ENCODE measurements at places on chromosomes 4 and X.

GRCh38 chr4:128635141-128635954 is 174.2 kb upstream of the JADE1 start:
- no peak for DNase-seq

- peak; percentile 53 for DNase-seq
These were observed 29.2 kb downstream of the HTT-AS start for GRCh38 chr4:3044870-3045819.

GRCh38 chr4:134470544-134470943 is 269.0 kb upstream of the PABPC4L start:
- no peak for DNase-seq

DNA sequence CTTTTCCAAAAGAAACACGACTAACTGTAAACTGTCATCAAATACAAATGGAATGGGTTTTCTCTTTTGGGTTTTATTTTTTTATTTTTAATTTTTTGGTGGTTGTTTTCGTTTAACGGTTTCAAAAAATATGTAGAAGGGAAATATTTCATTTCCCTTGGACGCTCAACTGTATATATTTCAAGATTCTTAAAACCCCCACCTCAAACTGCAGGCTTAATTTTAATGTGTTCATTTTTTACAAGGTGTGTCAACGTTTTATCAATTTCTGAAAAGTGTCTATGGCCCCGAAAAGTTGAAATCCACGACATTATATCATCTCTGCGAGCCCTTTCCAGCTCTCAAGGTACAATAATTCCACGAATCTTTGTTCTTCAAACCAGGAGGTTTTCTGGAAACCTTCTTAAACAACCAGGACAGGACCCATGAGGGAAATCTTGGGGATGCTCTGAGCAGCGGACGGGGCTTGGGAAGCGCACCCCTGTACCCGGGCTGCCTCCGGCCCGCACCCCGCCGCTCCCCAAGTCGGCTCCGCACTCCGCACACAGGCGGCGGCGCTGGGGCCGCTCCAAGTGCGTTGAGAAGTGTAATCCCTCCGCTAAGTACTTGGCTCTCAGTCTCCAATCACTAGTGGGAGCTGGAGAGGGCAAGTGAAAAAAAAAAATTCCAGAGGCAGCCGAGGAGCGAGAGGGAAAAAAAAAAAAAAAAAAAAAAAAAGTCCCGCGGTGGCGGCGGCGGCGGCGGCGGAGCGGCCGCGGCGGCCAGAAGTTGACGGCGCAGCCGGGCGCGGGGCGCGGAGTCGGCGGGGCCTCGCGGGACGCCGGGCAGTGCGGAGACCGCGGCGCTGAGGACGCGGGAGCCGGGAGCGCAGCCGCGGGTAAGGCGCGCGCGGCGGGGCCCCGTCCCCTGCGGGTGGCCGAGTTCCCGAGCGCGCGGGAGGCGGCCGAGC is at the start of gene BMPR1B:
TSS of gene BMPR1B (plus strand) at position 764 of the 949 bp plus-strand sequence. CDS start 346,470 bp downstream, outside the sequence.
- no peak for DNase-seq

- DNase-seq = no peak
These were observed 314.0 kb downstream of the GALNTL6 start for GRCh38 chr4:172127168-172127567.

GRCh38 chr4:187209921-187210613 is 486.4 kb upstream of the FAT1 start:
- no peak for DNase-seq

DNA sequence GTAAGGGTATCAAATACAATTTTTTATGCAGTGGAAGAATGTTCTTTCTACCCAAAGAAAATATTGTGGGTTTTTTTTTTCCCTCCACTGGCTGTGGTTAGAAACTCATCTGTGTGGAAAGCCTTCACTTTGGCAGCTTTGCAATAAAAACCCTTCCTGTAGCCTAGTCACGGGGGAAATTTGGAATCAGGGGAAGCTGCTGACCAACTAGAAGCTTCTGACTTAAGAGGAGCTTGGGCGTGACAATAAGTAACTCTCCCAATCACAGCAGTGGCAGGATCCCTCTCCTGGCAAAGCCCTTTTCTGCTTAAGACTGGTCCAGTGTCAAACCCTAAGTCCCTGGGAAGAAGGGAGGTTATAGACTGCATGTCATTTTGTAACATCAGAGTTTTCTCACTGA is 87.9 kb downstream of the LRRC66 start:
- no peak for DNase-seq

- no peak for DNase-seq
These were observed 259.8 kb downstream of the IQCM start for GRCh38 chr4:149555799-149556198.

GRCh38 chrX:120365320-120365719 is 3.4 kb downstream of the ATP1B4 start:
- peak; percentile 35 for DNase-seq

GRCh38 chrX:150405006-150405405 is 41.9 kb downstream of the MAMLD1 start:
- DNase-seq = no peak

DNA sequence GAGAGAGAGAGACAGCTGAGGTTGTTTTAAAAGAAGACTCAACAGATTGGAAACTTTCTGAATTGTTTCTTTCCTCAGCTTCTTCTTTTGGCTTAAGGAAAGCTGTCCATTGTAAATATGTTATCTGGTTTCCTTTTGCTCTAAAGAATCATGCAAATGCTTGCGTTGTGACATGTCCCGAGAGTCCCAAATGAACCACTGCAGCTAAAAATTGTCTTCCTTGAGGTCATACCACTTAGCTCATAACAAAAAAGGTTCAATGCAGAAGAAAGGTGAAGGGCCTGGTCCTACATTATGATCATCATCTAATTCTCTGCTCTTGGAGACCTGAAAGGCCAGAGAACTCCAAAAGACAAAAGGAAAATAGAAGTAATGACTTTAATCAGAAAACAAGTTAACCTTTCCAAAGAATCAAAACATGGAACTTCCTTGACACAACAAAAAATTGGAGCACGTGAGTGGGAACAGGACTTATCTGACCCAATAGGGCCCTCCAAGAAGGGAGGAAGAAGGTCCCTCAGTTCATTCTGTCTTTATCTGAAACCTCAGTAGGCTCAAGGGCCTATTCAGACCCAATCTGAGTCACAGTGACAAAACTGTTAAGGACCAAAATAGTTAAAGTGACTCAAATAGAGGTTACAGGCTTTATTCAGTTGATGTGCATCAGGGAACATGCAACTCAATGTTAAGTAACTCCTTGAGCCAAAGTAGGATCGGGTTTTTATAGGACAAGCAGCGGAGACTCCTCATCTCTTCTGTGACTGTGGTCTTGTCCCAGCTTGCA is 14.7 kb upstream of the VSIG1 start:
- no peak for DNase-seq

DNA sequence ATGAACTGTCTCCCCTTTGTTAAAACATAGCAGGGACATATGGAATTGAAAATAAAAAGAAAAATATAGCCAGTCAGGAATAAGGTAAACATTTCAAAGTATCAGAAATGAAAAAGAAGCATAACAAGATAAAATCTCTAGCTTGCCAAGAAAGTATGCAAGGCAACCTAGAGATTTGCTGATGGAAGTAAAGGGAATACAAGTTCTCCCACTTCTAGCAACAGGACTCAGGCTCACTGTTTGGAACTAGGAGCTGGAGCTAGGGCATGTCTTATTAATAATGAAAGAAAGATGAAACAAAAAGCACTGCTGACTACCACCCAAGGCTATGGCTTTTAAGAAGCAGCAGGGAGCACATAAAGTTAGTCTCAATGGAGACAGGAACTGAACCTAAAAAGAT is 18.2 kb downstream of the ANKRD50 start:
- DNase-seq = no peak

DNA sequence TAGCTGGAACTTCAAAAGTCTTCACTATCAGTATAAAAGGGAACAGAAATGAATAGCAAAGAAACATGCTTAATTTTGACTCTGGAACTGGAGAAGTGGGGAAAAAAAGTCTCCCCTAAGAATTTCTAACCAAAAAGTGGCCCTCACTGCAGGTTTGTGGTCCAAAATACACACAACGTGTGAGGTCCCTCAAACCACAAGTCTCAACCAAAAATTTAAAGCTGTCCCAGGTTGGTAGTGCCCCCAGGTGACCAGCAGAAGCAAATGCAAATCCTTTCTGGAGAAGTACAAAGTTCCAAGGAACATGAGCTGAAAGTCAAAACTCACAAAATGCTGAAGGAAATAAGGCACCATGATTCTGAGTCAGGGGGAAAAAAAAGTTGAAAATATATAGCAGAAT is 23.6 kb upstream of the VAMP7 start:
- no peak for DNase-seq

DNA sequence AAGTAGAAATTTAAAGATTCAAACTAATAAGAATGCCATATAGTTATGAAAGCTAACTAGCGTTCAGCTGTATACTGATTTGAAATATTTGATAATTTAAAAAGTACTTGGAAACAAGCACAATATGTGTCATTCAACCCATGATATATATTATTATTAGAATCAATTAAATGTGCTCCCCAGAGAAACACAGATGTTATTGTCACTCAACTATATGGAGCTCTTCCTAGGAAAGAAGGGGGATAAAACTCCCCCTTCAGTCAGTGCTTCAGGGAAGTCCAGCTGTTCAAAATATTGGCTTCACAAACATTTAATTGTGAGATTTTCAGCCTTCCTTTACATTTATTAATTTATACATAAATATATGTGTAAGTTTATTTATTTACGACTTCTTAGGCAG is 135.9 kb downstream of the SLC4A4 start:
- DNase-seq = no peak

- no peak for DNase-seq
These were observed 10.4 kb upstream of the PDGFRA start for GRCh38 chr4:54218736-54219135.

GRCh38 chr4:130183096-130183495 is 1087.1 kb downstream of the C4orf33 start:
- DNase-seq = no peak

- no peak for DNase-seq
These were observed 538.1 kb downstream of the PPP4R3C start for GRCh38 chrX:26925088-26925487.

Data from CD4-positive, alpha-beta T cell treated with Interleukin-15 for 4 hours (primary cell).